ENCODE measurements at places on chromosomes 7 and 10.

DNA sequence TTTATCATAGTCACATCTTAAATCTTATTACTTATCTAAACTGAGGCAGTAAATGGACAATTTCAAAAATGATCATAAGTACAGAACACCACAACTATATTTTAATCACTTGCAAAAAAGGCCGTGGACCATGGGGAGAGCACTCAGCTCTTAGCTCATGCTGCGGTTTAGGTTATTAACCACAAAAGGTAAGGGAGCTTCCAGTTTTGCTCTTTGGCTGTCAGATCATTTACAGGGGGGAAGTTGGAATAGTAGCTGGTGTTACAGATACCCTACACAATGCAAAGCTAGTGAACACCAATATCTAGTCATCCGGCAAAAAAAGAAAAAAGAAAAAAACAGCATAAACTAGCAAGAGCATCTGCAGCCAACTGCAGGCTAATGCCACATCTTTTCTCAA is 147.0 kb downstream of the BBS9 start:
- no peak for DNase-seq

- DNase-seq = no peak
Observed at GRCh38 chr10:118356628-118357027, 14.5 kb upstream of the FAM204A start.

DNA sequence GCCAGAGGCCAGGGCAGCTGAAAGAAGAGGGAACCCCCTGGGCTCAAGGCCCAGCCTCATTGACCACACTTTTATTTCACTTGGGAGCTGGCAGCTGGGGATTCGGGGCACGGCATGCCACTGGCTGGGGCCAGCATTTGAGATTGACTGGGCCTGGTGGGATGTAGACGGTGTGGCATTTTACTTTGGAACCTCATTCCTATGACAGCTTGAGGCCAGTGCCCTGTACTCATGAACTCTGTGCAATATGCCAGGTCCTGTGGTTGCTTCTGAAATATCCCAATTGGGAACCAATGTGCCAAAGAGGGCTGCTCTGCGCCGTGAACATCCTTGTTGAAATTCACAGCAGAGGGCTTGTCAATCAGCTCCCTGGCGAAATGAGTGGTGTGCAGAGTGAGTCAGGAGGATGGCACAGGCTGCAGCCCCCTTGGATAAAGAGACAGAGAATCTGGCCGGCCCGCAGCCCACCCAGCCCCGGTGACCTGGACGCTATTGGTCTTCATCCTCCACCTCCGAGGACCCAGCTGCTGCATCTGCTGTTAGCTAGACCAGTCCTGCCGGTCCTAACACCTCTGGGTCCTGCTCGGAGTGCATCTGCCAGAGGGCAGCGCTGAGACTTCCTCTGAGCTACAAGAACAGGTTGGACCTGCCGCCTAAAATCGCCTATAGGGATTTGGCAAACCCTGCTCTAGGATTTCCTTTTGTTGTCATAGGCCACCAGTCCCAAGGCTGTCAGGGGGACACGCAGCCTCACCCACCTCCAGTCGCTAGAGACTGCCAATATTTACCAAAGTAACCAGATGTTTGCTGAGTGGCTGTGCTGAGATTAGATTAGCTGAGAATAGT is 58.0 kb downstream of the PRKAG2 start:
- no peak for DNase-seq

DNA sequence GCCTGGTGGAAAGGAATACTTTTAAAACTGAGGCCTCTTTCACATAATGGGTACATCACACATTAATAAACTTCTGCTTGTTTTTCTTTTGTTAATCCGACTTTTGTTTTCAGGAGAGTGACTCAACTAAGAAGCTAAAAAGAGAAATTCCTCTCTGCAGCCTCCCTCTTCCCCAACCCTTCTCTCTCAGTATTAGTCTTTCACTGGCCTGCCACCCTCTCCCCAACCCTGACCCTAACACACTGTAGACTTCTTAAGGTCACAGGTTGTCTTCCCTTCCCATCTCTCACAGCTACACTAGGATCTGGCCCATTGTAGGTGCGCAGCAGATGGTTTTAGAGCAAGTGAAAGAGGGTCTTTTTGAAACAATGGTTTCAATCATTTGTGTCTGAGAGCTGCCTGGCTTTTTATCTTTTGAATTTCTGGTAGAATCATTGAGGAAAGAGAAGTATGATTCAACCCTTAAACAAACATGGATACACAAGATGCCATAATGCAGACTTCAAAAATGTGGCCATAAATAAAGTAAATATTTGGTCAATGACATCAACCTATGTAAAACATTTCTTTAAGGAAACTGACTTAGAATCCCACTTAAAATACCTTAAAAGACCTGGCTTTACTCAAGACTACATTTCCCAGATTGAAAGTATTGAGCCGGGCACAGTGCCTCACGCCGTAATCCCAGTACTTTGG is 17.9 kb upstream of the FFAR4 start:
- DNase-seq = no peak

- DNase-seq = no peak
Observed at GRCh38 chr7:2808891-2809665, 35.0 kb downstream of the GNA12 start.

DNA sequence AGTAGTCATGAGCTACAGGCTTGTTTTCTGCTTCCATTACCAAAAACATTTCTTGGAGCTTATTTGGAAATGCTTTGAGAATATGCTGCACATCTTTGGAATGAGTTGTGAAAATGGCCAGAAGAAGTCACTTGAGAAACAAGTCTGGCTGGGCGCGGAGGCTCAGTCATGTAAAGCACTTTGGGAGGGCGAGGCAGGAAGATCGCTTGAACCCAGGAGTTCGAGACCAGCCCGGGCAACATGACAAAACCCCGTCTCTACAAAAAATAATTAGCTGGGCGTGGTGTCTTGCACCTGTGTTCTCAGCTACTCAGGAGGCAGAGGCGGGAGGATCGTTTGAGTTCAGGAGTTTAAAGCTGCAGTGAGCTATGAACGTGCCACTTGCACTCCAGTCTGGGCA is 882 bp upstream of the CHCHD1 start:
- DNase-seq = no peak

DNA sequence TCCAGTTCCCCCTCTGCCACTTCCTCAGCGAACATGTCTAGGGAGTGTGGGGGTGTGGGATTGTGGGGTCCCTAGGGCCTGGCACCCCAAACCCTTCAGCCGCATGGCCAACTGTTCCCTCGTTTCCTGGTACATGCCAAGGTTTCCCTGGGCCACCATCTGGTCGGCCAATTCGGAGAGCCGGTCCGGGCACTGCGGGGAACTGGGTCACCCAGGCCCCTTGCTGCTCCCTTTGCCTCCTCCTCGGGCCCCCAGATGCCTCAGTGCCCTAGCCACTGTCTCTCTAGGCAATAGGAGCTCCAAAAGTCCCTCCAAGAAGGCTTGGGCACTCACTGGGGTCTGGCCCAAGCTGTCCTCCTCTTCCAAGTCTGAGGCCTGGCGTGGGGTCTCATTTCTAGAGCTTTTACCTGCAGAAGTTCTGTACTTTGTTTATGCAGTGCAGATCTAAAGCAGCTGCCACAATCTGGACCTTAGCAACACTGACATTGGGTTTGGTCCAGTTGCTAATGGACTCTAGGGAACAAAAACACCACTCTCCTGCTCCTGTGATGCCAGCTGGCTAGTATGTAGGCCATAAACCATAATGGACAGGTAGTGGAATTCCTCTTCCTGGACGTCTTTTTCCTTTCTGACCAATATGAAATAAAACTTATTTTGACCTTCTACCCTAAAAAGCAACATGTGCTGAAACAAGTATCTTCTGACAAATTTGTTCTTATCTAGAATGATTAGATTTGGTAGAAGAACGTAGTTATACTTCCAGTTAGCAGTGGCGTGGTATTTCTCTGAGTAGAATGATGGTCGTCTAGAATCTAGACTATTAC is 172.9 kb downstream of the LRRC4 start:
- DNase-seq = no peak

Measured in AML-193 (cell line).